Left forelimb (tissue), 1 donor: ENCODE measurements at places on chromosomes 16 and 17.

DNA sequence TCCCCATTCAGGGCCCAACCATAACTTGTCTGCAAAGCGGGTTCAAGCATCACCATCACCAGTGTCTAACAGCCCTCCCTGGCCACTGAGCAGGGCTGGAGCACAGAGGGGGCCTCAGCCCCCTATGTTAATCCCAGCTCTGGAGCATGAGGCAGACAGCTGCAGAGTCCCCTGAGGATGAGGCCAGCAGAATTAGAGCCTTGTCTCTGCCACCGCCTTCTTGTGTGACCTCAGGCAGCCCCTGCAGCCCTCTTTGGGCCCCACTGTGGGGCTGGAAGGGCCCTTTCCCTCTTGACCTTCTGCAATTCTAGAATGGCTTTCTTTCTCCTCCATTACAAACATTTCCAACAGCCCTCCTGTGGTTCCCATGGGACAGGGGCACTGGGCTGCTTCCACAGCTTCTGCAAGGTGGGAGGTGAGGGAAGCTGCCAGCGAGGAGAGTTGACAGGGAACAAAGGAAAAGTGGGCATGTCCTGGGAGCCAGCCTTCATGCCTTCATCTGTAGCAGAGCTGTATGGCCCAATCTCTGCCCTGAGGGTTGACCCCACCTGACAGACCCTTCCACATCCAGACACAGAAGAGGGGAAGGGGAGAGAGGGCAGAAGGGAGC is 65.7 kb downstream of the TMEM132E start:
- no peak for DNase-seq

- DNase-seq, result no peak
These were observed 48.3 kb downstream of the PHLPP2 start for GRCh38 chr16:71676236-71676635.

DNA sequence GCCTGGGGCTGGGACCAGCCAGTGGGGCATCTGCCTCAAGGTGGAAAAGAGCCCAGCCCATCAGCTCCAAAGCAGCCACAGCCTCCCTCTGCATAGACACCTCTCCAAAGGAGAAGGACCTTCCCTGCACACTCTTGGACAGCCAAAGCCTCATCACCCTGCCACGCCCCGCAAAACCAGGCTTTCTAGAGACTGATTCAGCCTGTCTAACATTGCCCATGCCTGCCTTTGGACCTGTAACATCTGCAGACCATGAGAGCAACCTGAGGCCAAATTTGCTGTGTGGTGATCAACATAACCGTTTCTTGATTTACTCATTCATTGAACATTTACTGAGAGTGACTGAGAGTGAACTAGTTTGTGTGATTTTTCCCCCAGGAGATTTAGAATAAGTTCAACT is 219.7 kb upstream of the HSBP1 start:
- DNase-seq, result no peak

GRCh38 chr17:47413872-47414271 is 90.1 kb downstream of the EFCAB13 start:
- no peak for DNase-seq

DNA sequence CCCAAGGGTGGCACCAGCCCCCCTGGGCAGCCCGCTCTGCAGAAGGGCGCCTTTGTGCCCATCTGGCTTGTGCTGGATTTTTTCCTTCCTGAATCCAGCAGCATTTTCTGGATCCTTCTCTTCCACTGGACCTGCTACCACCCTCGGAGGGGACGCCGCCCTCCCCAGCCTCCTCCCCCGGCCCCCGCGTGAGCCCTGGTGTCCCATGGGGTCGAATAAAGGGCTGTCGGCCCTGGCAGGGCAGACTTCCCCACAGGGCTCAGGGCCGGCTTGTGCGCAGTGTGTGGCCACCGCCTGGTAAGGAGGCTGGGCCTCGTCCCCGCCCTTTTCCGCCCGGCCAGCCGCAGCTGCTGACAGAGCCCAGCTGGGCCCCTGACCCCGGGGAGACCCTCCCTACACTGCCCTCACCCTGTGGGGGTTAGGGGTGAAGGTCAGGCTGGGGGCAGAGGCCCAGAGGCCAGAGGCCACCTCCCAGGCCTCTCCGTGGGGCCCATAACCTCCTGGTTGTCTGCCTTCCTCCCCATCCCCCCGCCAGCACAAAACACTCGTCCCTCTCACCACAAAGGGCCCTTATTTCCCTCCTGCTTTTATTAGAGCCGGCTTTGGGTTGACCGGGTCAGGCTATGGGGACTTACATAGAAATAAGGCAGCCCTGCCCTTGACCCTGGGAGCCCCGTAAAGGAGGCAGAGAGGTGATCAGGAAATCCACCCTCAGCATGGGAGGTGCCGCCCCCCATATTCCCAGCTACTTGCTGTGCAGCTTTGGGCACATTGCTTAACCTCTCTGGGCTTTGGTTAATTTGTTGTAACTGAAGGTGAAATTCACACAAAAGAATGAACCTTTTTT is 179.3 kb upstream of the CIBAR2 start:
- DNase-seq, result no peak

GRCh38 chr17:6269478-6269877 is 165.4 kb downstream of the AIPL1 start:
- DNase-seq, result no peak

DNA sequence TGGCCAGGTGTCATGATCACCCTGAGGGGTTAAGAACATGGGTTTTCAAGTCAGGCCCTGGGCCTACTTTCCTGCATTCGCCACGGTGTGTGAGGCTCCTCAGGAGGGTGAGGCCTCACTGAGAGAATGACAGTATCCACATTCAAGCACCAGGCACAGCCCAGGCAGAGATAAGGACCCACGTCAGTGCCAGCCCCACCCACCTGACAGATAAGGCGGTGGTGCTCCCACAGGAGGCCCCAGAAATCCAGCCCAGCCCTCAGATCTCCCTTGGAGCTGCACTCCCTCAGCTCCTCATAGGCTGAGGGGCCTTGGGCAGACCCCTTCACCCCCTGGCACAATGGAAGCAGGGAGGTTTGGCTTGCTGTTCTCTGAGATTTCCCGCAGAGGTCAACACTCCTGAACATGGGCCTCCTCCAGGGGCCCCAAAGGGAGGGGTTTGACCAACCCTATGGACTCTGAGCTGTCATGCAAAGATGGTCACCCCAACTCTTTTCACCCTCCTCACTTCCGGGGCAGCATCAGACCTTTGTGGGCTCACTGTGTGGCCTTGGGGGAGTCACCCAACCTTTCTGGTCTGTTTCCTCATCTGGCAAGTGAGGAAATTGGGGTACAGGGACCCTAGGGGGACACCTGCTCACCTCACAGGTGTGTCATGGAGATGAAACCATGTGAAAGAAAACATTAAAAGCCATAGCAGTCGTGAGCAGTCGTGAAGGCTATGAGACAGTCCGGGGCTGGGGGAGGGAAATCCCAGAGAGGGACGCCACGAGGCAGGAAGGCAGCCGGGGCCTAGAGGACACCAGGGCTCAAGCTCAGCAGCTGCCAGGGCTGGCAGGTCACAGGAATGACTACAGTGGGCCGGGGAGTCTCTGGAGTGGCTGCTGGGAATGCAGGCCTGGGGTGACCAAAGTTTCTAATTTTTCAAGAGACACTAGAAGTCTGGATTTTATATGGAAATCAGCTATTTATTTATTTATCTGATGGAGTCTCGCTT is 15.4 kb downstream of the PLLP start:
- no peak for DNase-seq

DNA sequence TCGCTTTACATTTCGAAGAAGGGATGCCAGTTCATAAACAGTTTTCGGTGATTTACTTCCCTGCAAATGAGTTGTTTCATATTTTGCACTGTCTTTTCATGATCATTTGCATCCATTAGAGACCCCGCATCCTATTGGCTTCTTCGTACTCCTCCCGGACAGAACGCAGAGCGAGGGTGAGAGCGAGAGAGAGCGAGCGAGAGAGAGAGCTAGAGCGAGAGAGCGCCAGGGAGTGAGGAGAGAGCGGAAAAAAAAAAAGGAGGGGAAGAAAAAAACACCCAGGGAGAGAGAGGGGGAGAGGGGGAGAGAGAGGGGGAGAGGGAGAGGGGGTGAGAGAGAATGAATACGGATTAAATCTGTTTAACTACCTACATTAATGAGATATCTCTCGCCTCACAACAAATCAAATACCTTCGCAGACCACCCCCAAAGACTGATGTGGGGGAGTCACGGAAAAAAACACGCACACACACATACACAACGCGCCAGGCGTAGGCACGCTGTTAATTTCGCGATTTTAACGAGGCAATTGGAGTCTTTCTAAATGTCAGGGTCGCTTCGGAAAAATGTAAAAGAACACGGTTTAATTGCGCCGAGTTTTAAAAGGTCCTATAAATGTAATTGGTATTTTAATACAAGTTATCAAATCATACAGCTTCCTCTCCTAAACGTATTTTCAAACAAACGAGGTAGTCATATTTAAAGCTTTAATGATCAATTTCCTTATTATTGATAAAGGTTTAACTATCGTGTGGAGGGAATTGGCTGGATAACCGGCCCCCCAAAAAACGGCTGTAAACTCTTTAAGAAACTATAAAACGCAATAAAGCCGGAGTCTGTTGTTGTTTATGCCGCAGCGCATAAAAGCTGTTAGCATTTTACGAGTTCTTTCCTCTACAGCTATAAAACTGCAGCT is at the start of gene HOXB8:
TSS of gene HOXB8 (minus strand) at position 246 of the 916 bp plus-strand sequence. CDS start 588 bp downstream, outside the sequence.
- no peak for DNase-seq

- no peak for DNase-seq
These were observed 47.2 kb downstream of the SCNN1G start for GRCh38 chr16:23229714-23230113.

- no peak for DNase-seq
These were observed 16.0 kb upstream of the LHX1 start for GRCh38 chr17:36921095-36921851.

DNA sequence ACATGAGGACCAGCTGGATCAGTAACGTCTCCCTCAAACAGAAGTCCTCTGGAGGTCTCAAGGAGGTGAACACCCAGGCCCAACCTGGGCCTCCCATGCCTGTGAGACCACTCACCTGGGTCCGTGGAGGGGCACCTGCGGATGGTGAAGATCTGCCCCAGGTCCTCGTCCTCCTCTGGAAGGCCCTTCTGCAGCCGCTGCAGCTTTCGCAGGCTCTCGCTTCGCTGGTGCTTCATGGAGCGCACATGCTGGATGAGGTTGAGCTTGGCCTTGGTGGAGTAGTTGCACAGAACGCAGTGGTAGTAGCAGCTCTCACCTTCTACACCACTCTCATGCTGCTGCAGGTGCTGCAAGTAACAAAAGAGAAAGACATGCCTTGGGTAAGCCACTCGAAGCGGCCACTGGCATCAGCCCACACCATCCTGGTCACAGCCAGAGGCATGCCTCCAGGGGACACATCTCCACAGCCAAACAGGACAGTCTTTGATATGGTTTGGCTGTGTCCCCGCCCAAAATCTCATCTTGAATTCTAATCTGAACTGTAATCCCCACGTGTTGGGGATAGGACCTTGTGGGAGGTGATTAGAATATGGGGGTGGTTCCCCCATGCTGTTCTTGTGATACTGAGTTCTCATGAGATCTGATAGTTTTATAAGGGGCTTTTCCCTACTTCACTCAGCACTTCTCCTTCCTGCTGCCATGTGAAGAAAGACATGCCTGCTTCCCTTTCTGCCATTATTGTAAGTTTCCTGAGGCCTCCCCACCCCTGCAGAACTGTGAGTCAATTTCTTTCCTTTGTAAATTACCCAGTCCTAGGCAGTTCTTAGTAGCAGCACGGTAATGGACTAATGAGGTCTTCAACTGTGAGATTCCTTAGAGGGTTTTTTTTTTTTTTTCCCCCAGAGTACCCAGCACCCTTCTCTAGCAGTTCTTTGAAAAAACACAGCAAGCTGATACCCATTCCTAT is 158.0 kb downstream of the ZFHX3 start:
- DNase-seq, result no peak

DNA sequence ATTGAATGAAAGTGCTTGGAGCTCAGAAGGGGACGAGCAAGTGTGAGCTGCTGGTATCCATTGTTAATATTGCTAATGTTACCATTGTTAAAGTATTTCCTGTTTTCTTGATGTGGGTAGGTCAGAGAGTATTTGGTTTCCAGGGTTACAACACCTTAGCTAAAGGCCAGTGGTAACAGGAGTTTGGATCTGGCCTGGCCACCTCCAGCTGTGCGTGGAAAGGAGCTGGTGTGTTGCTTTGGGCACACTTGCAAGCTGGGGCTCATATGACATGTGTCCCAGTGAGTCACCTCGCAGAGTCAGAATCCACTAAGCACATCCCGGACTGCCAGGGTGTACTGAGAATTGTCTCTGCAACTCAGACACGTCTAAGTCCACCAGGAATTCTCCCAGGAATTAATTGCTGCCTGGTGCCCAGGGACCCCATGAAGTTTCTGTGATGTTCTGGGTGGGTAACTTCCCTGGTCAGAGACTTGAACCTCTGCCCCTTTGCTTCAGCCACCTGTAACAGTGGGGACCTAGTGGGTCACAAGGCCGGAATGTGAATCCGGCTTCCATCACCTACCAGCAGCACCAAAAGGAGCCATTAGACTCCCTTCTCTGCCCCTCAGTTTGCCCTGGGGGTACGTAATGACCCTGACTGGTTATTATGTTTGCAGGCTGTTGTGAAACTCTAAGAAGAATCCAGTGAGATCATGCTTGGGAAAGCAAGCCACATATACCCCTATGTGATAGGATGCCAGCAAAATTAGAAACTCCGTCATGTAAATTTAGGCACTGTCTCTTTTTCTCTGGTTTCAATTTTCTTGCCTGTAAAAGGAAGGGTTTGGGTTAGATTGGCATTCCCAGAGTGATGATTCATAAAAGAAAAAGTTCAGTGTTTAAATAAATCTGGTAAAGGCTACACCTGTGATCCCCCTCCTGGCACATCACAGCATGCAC is 12.8 kb downstream of the SLC6A2 start:
- no peak for DNase-seq

DNA sequence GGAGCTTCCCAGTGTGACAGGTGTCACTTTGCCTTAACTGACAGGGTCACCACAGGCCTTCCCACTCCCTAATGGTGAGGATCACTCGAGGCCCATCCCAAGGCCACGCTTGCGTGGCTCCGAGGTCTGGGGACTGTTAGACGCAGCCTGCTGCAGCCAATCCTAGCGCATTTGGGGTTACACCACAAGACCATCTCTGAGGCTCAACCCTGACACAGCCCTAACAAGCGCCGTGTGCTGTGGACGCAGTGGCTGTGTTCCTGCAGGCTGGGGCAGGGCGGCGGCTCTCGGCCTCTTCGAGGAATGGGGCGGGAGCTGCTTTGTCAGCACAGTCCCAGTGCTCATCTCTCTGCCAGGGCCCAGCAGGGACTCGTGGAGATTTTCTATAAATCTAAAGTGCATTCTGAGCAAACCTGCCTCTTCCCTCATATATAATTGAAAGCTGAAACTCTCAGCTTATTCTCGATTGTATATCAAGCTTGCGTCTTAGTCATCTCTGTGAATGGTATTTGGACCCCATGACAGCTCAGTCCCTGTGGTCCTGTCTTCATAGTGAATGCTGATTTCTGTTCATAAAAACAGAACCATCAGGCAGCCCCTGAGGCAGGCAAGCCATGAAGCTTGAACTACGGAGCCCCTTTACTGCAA is 65.8 kb upstream of the CHMP6 start:
- DNase-seq, result no peak

- peak; percentile 42 for DNase-seq
These were observed 181.6 kb downstream of the TMEM132E start for GRCh38 chr17:34760931-34761495.

DNA sequence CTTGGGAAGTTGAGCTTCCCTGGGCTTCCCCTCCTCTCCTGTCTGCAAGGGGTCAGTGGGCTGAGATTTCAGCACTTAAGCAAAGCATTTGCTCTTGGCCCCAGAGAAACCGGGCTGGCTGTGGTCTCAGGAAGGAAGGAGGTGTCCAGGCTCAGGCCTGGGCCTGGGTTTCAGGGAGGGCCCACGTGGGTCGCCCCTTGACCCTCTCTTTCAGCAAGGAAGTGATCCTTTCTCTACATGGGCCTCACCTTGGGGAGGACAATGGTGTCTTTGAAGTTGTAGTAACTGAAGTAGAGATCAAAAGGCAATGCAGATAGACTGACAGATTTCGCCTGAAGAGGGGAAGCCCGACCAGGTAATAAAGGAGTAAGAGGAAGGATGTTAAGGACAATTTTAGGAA is 2.7 kb downstream of the NOD2 start:
- no peak for DNase-seq
